ENCODE measurements at places on chromosomes 2 and 18.
A peak's percentile ranks its signal among the peaks of the same experiment; 100 is the strongest.

GRCh38 chr2:127769587-127769986 is 41.4 kb downstream of the WDR33 start:
- peaks cover 19% of the 10 kb centered on the region for H3K36me3 ChIP-seq
- H3K27ac ChIP-seq, result no peak overlapping the region
- no peaks in the 10 kb centered on the region for H3K4me1 ChIP-seq
- H3K4me3 ChIP-seq, result no peak overlapping the region
- DNase-seq, result no peak
- H3K27me3 ChIP-seq, result no peaks in the 10 kb centered on the region

DNA sequence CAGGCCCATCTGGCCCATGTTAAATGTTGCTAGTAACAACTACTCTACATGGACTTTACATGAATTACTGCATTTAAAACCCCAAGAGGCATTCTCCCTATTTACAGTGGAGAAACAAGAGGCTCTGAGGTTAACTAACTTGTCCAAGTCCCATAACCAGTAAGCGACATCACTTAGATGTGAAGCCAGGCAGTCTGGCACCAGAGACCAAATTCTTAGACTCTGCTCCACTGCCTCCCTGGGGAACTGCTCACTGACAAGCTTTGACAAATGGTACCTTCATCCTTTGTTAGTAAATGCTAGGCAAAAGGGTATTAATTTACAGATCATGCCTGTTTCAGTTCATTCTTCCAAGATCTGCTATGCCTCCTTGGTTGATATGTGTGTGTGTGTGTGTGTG is 124.8 kb downstream of the AFF3 start:
- no peak overlapping the region for H3K27ac ChIP-seq
- no peaks in the 10 kb centered on the region for H3K27me3 ChIP-seq
- H3K4me3 ChIP-seq, result no peak overlapping the region
- no peaks in the 10 kb centered on the region for H3K36me3 ChIP-seq
- no peaks in the 10 kb centered on the region for H3K4me1 ChIP-seq

- DNase-seq, result no peak
- H3K4me1 ChIP-seq, result no peaks in the 10 kb centered on the region
- no peak overlapping the region for H3K27ac ChIP-seq
- no peaks in the 10 kb centered on the region for H3K36me3 ChIP-seq
Observed at GRCh38 chr18:48866028-48866733, 84.6 kb downstream of the SMAD7 start.

GRCh38 chr2:136363900-136364299 is 246.0 kb upstream of the CXCR4 start:
- peak overlapping the region; percentile 16 for H3K4me3 ChIP-seq
- no peaks in the 10 kb centered on the region for H3K36me3 ChIP-seq
- DNase-seq, result no peak
- H3K4me1 ChIP-seq, result peaks cover 7% of the 10 kb centered on the region

GRCh38 chr2:56681659-56682396 is 498.0 kb downstream of the CCDC85A start:
- H3K27ac ChIP-seq, result no peak overlapping the region
- no peaks in the 10 kb centered on the region for H3K4me1 ChIP-seq
- no peaks in the 10 kb centered on the region for H3K36me3 ChIP-seq
- H3K27me3 ChIP-seq, result no peaks in the 10 kb centered on the region
- no peak overlapping the region for H3K4me3 ChIP-seq

GRCh38 chr2:217261452-217261851 is 401.6 kb upstream of the TNP1 start:
- no peak overlapping the region for H3K4me3 ChIP-seq
- no peak overlapping the region for H3K27ac ChIP-seq
- H3K27me3 ChIP-seq, result no peaks in the 10 kb centered on the region
- H3K4me1 ChIP-seq, result no peaks in the 10 kb centered on the region

DNA sequence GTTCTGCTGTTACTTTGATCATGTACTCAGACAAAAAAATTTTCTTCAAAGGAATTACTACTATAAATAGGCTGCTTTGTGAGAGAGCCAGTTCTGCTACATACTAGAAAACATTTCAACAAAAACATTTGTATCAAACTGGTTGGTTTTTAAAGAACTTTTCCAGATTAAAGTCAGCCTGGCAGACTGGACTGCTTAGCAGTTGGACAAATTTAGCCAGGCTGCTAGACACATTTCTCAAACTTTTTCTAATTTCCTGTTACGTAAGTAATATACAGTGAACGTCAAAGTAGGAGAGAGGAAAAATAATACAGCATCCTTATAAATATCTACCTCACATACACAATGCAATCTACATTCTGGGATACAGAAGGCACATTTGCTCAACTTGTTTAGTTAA is 109.5 kb downstream of the SP3 start:
- H3K27me3 ChIP-seq, result no peaks in the 10 kb centered on the region
- H3K4me3 ChIP-seq, result no peak overlapping the region
- no peak for DNase-seq
- H3K4me1 ChIP-seq, result no peaks in the 10 kb centered on the region

DNA sequence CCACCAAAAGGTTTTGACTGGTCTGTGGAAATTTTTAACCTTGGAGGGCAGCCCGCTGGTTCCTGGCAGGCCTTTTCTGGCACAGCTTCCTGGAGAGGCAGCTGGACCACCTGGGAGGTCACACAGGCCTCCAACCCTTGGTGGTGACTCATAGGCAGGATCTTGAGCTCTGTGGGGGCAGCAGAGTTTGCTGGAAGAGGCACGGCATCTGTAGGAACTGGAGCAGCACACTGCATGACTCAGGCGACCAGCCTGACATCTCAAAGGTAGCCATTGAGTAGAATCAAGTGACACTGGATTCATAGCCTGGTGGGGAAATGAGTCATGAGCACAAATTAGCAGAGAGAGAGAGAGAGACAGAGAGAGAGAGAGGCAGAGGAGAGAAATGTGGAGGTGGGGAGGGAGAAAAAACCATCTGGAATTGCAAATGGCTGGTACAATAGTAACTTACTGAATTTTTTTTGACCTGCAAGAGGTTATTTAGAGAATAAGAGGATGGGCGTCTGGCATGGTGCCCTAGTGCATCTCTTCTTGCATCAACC is 57.4 kb downstream of the TRPM8 start:
- H3K4me1 ChIP-seq, result no peaks in the 10 kb centered on the region
- H3K4me3 ChIP-seq, result no peak overlapping the region
- H3K27ac ChIP-seq, result no peak overlapping the region
- no peaks in the 10 kb centered on the region for H3K27me3 ChIP-seq
- no peak for DNase-seq

DNA sequence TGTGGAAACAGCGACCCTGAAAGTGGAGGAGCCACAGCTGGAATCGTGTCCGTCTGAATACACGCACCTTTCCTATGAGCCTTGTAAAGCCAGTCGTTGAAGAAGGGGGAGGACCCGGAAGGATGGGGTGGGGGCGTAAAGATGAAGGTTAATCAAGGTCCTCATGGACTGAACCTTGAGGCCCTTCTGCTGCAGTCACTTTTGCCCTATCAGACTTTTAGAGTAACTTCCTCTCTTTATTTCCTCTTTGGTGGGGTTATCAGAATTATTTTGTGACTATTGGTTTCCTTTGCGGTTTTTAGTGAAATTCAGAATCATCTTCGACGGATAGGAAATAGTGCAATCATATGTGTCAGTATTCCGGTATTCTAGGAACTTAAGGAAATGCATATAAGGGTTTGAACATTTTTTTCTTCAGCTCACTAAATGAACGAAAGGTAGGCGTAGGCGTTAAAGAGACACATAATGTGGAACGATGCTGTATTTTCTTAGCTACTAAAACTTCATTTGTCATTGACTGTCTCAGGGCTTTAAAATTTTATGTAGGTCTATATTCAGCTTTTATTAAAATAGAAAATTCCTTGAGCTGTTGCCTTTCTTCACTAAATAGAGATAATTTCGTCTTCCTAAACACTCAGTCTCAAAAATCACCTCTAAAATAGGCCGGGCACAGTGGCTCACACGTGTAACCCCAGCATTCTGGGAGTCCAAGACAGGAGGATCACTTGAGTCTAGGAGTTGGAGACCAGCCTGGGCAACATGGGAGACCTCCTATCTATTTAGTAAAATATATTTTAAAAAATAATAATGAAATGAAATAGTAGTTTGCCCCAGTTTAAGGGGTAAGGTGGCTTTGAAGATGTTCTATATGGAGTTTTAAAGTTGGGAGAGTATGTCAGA is 1.4 kb upstream of the YES1 start:
- H3K4me1 ChIP-seq, result peaks cover 7% of the 10 kb centered on the region
- no peaks in the 10 kb centered on the region for H3K36me3 ChIP-seq
- no peak for DNase-seq

DNA sequence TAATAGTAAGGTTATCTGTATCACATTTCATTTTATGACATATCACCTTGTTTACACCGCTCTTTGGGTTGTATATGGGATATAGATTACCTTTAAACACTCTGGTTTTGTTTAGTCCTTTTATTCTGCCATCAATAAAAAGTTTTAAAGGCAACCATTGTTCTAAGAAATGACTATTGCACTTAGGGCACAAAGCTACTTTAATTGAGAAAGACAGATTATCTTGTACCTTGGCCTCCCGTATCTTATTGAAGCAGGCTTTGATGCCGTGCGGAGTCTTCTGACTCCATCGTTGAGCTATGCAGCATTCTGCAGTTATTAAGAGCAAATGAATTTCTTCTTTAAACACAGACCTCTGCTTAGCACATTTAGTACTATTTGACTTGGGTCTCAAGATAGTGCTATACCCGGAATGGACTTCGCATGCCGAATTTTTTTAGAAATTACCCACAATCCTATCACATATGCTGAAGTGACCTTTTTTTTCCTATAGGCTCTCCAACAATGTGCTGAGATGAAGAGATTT is 16.7 kb downstream of the PKDCC start:
- H3K27me3 ChIP-seq, result no peaks in the 10 kb centered on the region
- DNase-seq, result no peak
- peak overlapping the region; percentile 72 for H3K27ac ChIP-seq
- no peak overlapping the region for H3K4me3 ChIP-seq

- DNase-seq, result no peak
- H3K4me3 ChIP-seq, result no peak overlapping the region
- no peaks in the 10 kb centered on the region for H3K27me3 ChIP-seq
- H3K36me3 ChIP-seq, result no peaks in the 10 kb centered on the region
- H3K27ac ChIP-seq, result no peak overlapping the region
Observed at GRCh38 chr2:217456016-217456415, 546.8 kb downstream of the TNS1 start.

GRCh38 chr18:67951137-67951536 is 434.6 kb upstream of the DSEL start:
- H3K4me1 ChIP-seq, result no peaks in the 10 kb centered on the region
- no peaks in the 10 kb centered on the region for H3K36me3 ChIP-seq
- no peak for DNase-seq
- no peak overlapping the region for H3K4me3 ChIP-seq
- no peak overlapping the region for H3K27ac ChIP-seq
- no peaks in the 10 kb centered on the region for H3K27me3 ChIP-seq

- no peaks in the 10 kb centered on the region for H3K4me1 ChIP-seq
- H3K36me3 ChIP-seq, result no peaks in the 10 kb centered on the region
- H3K4me3 ChIP-seq, result no peak overlapping the region
- H3K27me3 ChIP-seq, result no peaks in the 10 kb centered on the region
- DNase-seq, result peak; percentile 70
Observed at GRCh38 chr2:122980671-122981070, 1044.4 kb upstream of the CNTNAP5 start.
